SK-N-SH treated with all-trans-retinoic acid at 6 μM for 48 hours (cell line): ENCODE measurements at places on chromosomes 7 and 10.

DNA sequence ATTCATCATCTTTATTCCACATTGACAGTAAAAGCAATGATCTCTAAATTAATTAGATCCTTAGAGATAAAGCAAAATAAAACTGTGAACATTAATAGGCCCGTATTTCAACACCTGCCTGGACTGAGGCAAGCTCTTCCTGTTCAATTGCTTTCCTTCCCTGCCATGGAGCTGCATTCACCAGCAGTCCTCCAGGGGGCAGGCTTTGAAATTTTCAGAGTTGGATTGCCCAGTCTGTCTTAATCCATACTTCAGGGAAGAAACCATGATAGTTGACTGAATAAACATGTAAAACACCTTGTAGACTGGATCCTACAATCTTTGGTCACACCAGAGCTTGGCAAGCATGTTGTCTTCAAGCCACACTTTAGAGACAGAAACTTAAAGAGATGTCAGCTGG lies 936.6 kb downstream of the NRG3 start:
- ATAC-seq: peak; percentile 54; the same call in 2 of the 3 replicates

DNA sequence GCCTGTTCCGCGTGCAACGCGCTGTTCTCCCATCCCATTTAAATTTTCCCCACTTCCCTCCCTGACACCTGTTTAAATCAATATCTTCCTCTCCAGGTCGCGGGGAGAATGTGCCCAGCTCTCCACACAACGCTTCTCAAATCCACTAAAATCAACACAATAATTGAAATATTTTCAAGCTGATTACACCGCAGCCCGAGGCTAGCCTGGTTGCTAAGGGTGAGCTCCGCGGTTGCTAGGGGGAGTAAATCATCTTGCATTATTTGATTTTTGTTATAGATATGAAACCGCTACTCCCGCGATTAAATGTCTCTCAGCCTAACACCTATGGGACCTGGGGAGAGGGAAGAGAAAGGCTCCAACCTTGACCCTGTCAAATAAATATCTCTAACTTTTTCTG lies 36.2 kb downstream of the UNCX start:
- peak; percentile 10 for ATAC-seq

DNA sequence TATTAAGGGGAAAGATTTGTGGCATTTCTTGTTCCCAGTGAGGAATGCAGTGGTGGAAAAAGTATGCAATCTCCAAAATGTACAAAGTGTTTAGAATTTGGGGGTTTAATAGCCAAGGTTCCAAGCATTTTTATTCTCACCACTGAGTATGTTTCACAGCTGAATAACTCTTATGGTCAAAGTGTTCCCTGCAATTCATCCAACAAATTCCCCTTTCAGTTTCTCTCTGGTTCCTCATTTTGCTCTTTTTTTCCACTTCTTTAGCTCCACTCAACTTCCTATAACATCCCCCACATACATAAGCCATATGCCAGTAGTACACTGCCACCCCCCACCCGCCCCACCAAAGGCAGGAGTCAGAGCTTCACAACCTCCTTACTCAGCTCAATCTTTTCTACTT lies 4.6 kb downstream of the HECW1 start:
- no peak for ATAC-seq

- no peak for ATAC-seq
Measured at GRCh38 chr7:22025983-22026382, 80.3 kb upstream of the CDCA7L start.

DNA sequence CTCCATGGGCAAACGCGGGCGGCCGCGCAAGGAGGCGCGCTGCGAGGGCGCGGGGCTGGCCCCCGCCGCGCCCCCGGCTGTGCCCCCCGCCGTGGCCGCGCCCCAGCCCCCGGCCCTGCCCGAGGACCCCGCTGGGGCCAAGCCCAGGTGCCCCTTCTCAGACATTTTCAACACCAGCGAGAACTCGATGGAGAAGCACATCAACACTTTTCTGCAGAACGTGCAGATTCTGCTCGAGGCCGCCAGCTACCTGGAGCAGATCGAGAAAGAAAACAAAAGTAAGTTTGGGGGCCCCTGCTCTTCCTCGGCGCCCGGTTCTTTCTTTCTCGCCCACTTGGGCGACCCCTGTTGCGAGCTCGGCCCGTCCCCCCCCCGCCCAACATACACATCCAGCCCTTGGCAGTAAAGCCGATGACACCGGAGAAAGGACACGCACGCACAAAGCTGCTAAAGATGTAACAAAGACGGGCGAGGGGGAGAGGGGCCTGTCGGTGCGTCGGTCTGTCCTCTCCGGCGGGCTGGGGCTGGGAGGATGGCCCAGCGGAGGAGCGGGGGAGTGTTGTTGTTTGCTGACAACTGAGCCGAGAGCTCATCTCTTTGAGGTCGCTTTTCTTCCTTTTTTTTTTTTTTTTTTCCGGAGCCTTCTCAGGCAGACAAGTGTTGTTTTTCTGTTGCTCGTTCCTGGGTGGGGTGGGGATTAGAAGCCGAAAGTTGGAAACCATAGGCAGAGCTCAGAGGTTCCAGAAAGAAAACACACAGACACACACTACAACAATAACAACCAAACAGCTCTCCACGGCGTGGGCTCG lies 604 bp downstream of the MXI1 start:
- ATAC-seq: peak; percentile 2

- no peak for ATAC-seq
Measured at GRCh38 chr7:66380272-66380888, 175.2 kb downstream of the TPST1 start.

DNA sequence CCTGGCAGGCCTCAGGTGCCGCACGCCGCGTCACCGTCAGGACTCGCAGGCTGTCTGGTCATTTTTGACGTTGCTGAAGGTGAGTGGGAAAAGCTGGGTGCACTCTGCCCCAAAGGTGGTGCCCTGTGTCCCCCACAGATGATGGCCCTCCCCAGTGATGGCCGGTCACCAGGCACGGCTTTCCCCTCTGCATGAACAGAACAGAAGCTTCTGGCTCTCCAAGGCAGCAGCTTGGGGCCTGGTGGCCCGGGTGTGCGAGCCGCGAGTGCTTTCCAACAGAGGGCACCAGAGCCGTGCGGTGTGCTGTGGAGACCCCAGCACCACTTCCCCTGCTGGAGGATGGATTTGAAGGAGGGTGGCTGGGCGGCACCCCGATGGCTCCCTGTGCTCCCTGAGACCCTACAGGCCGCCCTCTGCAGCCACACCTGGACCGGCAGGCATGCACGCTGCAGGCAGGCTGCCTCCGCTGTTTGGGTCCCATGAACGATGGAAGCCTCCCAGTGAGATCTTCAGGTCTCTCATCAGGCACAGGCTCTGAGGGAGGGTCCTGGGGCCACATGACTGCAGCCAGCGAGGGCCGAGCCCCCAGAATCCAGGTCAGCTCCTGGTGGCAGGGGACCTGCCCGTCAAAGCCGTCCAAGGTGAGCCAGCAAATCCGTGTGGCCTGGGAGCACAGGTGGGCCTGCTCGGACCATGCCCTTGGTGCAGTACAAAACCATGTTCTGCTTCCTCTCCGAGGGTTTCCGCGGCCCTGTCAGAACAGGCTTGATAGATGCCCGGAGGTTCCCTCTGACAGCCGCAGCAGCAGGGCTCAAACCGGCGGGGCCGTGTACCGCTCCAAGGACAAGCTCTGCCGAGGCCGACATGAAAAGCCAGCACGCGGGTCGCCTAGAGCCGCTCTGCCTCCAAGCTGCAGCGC lies 195.4 kb downstream of the EBF3 start:
- no peak for ATAC-seq

GRCh38 chr7:139232904-139233303 lies 1.9 kb downstream of the UBN2 start:
- ATAC-seq: peak; percentile 10; the same call in 1 of the 3 replicates

GRCh38 chr10:71933651-71934050 lies 30.5 kb upstream of the CHST3 start:
- no peak for ATAC-seq
